ENCODE measurements at places on chromosomes 5 and 9.

DNA sequence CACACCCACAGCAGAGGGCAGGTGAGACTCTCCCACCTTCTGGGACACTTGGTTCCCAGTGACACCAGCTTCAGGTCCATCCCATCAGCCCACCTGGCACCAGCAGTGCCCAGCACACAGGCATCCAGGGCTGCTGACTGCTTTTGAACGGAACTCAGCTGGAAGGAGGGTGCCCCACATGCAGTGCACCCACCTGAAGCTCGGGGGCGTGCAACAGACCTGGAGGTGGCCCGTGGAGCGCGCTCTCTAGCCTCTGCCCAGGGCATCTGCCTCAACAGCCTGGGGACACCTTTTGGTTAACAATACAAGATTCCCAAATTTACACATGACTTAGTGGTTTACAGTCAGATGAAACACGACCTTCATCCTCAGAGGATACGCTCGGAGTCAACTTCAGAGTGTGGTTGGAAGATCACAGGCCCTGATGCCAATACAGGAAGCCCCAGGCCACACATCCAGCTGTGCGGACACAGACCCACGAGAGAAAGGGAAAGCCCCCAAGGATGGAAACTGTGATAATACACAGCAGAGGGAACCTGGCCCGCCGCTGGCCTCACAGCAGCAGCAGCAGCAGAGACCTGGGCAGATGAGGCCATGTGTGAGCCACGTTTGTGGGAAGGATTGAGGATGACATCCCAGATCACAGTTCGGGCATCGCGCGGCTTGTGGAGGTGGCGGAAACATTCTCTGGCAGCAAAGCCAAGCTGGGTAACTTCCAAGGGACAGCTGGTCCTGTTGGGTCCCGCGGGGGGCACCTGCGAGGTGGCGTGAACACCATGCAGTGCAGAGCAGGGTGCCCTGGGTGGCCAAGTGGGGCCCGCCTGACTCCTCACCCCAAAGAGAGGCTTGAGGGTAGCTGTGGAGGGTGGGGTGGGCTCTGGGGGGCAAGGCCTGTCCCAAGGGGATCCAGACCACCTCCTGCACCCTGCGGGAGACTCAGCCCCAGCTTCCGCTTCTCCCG is 64.0 kb downstream of the SECISBP2 start:
- DNase-seq = no peak

GRCh38 chr9:127216888-127217217 is 47.7 kb upstream of the GARNL3 start:
- no peak for DNase-seq

DNA sequence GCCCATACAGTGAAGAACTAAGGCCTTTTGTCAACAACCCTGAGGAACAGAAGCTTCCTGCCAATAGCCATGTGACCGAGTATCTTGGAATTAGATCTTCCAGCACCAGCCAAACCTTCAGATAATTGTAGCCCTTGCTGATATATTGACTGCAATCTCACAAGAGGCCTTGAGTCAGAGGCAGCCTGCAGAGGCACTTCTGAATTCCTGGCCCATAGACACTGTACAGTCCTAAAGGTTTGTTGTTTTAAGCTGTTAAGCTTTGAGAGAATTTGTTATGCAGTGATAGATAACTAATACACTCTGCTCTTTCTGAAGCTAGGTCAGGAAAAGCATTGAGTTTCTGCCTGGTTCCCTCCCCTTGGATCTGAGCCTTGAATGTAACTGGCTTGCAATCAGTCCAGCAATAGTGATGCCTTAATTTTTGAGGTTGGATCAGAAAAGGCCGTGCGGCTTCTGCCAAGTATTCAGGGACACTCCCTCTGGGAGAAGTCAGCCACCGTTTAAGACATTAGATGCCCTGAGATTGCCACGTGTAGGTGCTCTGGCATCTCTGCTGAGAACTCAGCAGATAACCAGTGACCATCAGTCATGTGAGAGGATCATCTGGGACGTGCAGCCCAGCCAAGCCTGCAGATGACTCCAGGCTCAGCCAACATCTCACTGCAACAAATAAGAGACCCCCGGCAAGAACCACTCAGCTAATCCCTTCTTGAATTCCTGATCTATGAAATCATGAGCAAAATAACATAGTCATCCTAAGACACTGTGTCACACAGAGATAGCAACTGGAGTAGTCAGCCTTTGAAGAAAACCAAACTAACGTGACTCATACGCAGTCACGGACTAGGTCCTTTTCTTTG is 126.8 kb upstream of the STC2 start:
- no peak for DNase-seq

DNA sequence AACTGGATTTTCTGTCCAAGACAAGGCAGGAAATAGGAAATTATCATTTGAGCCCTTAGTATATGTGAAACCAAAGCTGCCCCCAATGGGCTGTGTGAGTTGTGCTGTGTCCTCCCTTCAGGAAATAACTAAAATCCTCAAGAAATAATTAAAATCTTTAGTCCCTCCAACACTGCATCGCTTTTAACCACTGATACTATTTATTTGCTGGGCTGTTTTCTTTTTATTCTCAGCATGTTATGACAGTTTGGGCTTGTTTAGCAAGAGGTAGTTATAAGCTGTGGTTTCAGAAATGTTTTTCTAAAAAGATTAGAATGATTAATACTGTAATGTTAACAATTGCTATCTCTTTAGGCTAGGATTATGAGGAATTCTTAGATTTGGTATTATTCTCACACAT is 187.0 kb upstream of the KCNN2 start:
- DNase-seq = no peak

GRCh38 chr5:117973785-117974184 is 1014.6 kb downstream of the DTWD2 start:
- DNase-seq = no peak

DNA sequence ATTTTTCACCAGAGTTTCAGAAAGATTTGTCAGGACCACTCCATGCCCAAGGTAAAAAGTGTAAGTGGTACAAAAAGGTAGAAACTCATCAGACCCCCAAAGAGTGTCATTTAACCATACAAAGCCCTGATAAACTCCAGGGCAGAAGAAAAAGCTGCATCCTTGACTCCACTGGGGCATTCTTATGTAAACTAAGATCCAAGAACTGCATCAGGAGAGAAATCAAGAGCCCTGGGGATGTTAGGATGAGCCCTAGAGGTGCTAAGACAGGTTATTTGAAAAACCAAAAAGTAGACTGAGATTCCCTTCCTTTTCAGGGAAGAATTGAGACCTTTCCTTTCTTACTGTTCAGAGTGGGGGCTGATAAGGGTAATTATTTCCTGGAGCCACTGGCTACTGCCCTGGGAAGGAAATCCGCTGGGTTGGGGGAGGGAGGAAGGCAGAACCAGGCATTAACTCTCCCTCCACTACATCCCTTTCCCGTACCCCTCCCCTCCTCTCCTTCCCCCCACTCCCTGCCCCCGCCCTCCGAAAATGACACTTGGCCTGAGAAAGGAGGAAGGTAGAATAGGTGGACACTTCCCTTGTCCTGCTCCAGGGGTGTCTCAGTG is 54.7 kb downstream of the FXN start:
- no peak for DNase-seq

GRCh38 chr9:90864779-90865178 is 63.2 kb downstream of the SYK start:
- DNase-seq = no peak

DNA sequence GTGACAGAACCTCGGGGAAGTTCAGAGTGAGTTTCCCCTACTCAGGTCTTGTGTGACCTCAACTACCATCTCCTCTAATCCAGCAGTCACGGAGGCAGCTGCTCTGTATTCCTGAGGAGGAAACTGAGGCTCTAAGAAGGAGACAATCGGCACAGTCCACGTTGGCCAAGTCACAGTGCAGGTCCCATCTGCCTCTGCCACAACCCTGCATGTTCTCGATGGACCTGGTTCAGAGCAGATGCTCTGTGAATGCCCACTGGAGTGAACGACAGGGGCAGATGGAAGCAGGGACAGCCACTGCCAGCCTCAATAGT is 722 bp upstream of the ERGIC1 start:
- DNase-seq = no peak

GRCh38 chr9:79664375-79664831 is 92.6 kb downstream of the TLE4 start:
- no peak for DNase-seq

DNA sequence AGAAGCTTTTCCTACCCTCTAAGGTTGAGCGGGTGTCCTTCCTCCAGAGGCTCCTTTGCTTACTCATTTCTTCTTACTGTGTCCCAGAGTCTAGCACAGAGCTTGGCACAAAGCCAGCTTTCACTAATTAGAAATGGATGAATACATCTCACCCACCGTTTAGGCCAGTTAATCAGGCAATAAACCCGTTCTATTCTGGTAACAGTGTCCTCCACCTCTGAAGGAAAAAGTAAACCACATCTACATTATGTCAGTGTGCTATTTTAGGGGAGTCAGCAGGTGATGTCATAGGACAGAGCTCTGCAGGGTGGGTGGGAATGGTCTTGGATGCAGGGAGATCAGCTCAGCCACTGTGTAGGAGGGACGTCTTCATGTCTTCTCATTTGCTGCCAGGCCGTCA is 109.2 kb downstream of the OSTF1 start:
- DNase-seq = no peak

- DNase-seq = no peak
Observed at GRCh38 chr5:181167814-181168488, 20.6 kb downstream of the OR2V2 start.

DNA sequence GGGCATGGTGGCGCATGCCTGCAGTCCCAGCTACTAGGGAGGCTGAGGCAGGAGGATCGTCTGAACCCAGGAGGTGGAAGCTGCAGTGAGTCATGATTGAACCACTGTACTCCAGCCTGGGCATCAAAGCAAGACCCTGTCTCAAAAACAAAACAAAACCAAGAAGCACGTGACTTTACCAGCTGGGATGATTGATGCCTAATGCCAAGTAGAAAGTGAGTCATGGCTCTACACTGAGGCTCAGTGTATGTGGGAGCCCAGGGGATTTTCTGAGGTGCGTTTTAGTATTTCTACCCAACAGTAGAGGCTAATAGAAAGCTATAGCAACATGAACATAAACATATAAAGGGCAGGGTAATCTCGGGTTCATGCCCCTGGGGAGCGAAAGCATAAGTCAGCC is 13.9 kb upstream of the BRD3OS start:
- no peak for DNase-seq

DNA sequence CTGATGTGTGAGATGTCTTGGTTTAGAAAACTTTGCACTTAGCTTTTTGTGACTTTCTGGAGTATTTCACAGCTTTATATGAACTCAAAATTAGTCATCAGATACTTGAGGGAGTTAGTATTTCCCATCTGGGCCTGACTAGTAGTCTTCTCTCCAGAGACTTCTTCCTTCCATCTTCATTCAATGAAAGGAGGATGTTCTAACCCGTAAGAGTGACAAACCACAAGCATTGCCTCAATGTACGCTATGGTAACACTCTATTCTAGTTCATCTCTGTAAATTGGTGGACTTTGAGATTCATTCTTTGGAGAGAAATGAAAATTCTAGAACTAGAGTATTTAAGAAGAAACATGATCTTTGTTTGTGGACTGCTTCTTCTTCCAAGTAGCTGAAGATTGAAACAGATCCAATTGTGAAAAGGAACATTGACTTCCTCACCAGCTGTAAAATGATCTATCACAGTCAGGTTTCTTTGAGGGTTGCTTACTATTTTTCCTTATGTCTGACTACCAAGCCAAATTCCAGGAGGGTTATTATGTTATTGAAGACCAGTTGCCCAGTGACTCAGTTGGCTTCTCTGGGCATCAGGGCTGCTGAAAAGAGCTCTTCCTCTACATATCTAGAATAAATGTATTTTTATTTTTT is 157.6 kb downstream of the SLC12A2 start:
- DNase-seq = no peak

DNA sequence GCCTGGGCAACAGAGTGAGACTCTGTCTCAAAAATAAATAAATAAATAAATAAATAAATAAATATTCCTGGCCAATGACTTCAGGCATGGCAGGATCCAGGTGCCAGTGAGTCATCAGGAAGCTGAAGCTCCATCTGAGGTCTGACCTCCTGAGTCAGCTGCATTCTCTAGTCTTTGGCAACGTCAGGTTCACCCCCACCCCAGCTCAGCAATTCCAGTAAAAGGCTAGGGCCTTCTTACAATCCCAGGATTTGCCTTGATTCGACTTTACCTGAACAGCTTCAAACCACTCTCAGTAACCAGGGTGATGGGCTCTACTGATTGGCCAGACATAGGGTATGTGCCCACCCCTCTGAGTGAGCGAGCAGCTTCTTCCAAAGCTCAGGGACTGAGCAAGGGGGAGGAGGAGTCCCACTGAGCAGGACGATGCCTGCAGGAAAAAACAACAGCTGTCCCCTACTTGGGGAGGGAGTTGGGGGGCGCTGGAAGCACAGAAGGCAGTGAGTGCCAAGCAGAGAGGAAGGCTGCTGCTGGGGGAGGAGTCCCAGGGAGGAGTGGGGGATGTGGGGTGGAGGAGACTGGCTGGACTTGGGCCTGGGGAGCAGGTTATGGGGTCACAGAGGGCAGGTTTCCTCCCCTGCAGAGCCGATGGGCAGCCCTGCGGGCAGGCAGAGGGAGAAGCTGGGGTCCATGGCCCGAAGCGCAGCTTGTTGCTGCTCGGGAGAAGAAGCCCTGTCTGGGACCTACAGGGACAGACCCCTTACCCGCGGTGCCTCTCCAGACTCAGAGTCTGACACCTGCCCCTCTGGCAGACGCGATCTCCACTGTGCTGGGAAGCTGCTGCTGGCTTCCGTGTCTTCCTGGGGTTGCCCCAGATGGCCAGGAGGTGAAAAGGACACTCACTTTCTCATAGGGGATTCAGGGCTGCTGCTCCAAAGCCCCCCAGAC is 25.9 kb upstream of the UNC5A start:
- DNase-seq = no peak

DNA sequence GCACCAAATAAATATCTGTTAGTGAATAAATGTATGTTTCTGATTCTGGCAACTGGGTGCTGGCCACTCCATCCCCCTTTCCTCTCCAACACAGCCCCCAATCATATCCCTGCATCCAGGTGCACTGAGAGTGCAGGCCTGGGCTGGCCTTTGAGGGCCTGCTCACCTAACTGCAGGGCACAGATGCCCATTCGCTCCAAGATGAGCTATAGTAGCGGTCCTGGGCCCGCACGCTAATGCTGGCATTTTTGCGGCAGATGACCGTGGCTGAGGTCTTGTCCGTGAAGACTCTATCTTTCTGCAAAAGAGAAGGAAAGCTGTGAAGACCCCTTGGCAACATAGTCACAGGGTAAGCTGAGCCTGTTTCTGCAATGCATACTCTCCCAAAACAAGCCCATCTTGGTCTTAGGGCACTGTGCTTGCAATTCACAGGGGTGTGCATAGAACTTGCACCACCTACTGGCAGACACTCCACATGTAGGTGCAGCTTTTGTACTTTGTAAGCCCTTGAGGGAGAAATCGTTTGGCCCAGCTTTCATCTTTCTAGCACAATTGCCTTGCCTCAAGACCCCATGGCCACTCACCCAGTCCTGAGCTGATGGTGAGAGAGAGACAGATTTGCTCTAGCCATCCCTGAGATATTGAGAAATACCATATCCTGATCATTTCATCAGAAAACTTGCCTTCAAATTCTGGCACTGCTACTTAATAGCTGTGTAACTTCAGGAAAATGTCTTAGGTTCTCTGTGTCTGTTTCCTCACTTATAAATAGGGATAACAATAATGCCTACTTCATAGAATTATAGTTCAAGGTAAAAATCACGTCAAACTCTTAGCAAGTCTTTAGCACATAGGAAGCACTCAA is 13.5 kb downstream of the IL12B start:
- peak; percentile 7 for DNase-seq

GRCh38 chr9:93123561-93124283 is 10.3 kb downstream of the NINJ1 start:
- DNase-seq = no peak

GRCh38 chr9:69462394-69462793 is 137.4 kb downstream of the ENTREP1 start:
- DNase-seq = no peak

- no peak for DNase-seq
Observed at GRCh38 chr9:106745876-106746275, 117.1 kb upstream of the ZNF462 start.

All from stimulated activated CD4-positive, alpha-beta T cell treated with anti-CD3 and anti-CD28 coated beads, Interleukin-1b, Interleukin-23, amount 100 ng/mL, for 1 hour (primary cell).